ENCODE measurements at places on chromosomes 7 and 10.

GRCh38 chr7:83362871-83363550 is 200.3 kb upstream of the PCLO start:
- no peak for DNase-seq

GRCh38 chr10:6234371-6234770 is 31.6 kb downstream of the PFKFB3 start:
- DNase-seq: no peak

- peak; percentile 85 for DNase-seq
Measured at GRCh38 chr10:109922976-109923921, at the start of gene XPNPEP1. XPNPEP1 (minus strand) TSS chr10:109923511; CDS start chr10:109923433, 78 bp downstream.

GRCh38 chr7:133529861-133530260 is 277.0 kb downstream of the EXOC4 start:
- no peak for DNase-seq

DNA sequence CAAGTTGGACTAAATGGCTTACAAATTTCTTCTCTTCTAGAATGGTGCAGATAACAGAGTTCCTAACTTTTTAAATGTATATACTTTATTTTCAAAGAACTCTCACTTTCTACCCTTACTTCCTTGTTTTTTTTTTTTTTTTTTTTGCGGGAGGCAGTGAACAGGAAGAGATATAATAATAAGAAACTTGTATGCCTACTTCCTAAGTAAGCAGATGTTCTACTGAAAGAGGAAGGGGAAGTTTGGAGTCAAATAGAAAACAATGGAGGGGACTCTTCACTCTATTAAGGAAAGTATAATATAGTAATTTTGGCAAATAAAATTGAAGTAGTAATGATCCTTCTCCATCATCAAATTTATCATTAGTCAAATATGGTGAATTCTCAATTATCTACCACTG is 754.0 kb downstream of the KCNMA1 start:
- no peak for DNase-seq

GRCh38 chr10:7354330-7355047 is 56.3 kb downstream of the SFMBT2 start:
- DNase-seq: peak; percentile 41

GRCh38 chr7:139487366-139488080 is 4.0 kb upstream of the KLRG2 start:
- DNase-seq: no peak

DNA sequence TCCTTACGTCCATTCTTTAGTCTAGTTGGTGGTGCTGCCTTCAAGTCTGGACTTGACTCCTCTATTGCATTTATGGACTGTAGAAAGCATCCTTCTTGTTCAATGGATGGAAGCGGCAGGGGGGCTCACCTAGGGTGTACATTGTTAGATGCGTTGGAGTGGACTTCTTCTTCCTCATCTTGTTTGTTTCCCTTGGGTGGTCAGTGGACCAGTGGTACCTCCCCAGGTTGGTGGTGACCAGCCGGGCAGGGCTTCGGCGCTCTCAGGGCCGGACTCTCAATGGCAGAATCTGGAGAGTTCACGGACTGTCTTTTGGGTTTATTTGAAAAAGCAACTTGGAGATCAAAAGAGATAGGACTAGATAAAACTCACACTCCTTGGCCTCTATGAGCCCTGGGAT is 6.2 kb upstream of the BTBD16 start:
- DNase-seq: no peak

- no peak for DNase-seq
Measured at GRCh38 chr7:10677668-10678232, 295.9 kb upstream of the PHF14 start.

GRCh38 chr10:130073912-130074311 is 36.7 kb downstream of the C10orf143 start:
- no peak for DNase-seq

DNA sequence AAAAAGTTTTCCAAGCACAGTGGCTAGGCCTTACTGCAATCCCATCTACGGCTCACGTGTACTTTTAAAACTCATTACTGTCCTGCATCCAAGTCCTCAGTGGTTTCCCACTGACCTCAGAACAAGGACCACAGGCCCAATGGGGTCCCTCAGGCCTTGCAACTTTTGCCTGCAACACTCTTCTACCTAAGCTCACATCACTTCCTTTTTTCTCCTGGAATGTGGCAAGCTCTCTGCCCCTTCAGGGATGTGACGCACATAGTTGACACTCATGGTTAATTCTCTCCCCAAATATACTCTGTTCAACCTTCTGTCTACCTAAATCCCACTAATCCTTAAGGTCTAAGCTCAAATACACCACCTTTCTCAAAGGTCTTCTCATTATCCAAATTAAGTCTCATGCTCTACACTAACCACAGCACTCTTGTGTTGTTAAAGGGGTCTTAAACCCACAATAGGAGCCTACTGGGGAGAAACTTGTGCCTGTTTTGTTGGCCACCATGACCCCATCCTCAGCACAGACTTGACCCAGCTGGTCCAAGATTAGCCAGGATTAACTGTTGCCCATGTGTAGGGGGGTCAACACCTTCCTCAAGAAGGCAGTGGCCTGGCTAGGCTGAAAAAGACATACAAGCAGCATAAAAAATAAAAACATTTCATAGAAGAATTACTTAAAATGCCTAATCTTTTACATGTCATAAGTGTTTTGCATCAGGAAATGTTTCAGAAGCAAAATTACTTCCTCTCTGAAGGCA is 15.2 kb downstream of the HNRNPF start:
- DNase-seq: no peak

GRCh38 chr7:129262324-129262723 is 37.5 kb downstream of the AHCYL2 start:
- DNase-seq: peak; percentile 35

- DNase-seq: no peak
Measured at GRCh38 chr7:88046839-88047573, 113.0 kb downstream of the ADAM22 start.

GRCh38 chr7:120729245-120729644 is 128.7 kb downstream of the TSPAN12 start:
- no peak for DNase-seq

DNA sequence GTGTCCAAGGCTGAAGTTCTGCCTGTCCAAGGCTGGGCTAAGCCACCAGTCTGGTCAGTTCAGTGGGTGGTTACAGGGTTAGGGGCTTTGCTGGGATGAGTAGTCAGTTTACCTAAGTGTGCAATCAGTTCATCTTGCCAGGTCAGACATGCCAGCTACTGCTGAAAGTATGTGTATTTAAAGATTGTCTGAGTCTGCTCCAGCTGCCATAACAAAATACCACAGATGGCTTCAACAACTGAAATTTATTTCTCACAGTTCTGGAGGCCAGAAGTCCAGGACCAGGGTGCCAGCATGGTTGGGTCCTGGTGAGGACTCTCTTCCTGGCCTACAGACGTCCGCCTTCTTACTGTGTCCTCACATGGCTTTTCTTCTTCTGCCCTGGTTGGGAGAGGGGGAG is 52.4 kb upstream of the TNS3 start:
- DNase-seq: no peak

DNA sequence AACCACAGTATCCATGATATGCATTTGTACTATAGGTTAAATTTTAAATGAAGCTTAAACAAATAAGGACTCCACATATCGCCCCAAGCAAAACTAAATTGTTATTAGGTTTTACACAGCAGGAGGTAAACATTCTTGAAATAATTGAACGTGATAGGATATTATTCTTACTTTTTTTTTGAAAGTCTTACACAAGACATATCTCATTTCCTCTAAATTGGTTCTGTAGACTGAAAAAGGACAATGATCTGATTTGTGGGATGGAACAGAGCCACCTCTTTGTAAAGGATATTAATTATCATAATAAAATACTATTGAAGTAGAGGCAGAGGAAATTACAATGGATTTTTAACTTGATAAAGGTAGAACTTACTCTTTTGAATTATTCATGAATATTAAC is 155.1 kb upstream of the SEMA3D start:
- DNase-seq: no peak

- no peak for DNase-seq
Measured at GRCh38 chr7:68218461-68218860, 1221.8 kb downstream of the TYW1 start.

Data from astrocyte of the spinal cord (primary cell).